ENCODE measurements at places on chromosomes 12 and 14.

GRCh38 chr12:10113075-10113474 is 14.3 kb upstream of the CLEC1A start:
- DNase-seq: no peak

- no peak for DNase-seq
Observed at GRCh38 chr14:82190742-82191141, 657.1 kb upstream of the SEL1L start.

DNA sequence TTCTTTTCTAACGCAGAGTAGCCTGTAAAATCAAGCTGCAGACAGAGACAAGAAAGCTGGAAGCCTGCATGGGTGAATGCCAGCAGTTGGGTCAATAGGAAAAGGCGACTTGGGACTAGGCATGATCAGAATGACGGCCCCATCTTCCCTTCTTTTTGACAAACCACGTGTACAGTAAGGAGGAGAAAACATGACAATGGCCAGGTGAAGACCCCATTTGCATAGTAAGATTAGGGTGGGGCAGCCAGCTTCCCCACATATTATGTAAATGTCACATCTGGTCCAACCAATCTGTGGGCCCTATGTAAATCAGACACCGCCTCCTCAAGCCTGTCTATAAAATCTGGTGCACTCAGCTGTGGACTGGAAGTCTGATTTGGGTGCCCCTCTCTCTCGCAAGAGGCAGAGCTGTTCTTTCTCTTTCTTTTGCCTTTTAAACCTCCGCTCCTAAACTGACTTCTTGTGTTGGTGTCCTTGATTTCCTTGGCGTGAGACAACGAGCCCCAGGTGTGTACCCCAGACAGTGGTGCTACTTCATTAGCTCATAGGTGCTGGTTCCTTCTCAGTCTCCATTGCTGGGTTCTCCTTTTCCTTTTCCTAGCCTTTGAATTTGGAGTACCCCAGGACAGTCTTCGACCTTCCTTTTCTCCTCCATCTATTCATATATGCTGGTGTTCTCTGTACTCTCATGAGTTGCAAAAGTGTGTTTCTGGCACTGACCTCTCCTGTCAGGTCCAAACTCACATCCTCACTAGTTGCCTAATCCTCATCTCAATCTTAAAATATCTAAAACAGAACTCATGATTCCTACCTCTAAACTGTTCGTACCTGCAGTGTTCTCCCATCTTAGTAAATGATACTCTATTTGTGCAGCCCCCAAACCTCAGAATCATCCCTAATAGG is 9.4 kb upstream of the DHRS7 start:
- no peak for DNase-seq

GRCh38 chr12:11718768-11719253 is 69.3 kb downstream of the ETV6 start:
- DNase-seq: no peak
